Cortex of kidney (tissue), 1 donor: ENCODE measurements at places on chromosomes 6 and 20.

DNA sequence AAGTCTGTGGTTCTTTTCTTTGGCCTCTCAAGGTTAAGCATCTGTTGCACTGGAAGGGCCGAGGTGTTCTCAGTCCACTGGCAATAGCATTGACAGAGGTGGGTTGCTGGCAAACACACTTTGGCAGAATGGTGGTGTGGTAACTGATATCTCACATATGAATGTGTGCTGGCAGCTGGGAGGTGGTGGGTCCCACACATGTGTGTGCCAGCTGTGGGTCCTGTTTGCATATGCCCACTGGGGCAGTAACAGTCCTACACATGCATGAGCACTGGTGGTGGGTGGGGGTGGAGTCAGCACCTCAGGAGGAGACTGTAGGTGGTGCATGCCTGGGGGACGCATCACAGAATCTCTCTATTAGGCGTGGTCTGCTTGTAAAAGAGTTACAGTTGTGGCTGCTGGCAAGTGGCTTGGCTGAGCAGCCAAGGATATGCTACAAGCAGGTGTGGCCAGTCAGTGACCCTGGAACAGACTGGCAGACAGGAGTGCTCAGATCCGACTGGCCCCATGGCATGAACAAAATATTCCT, 934.3 kb downstream of the GRIK2 start:
- DNase-seq, result no peak

- no peak for DNase-seq
Measured at GRCh38 chr20:45206725-45207124, at the start of gene SEMG1. TSS of gene SEMG1 (plus strand) at chr20:45207033. CDS start at chr20:45207054, 21 bp downstream.

- DNase-seq, result no peak
Measured at GRCh38 chr20:47971058-47971791, 185.9 kb upstream of the SULF2 start.

DNA sequence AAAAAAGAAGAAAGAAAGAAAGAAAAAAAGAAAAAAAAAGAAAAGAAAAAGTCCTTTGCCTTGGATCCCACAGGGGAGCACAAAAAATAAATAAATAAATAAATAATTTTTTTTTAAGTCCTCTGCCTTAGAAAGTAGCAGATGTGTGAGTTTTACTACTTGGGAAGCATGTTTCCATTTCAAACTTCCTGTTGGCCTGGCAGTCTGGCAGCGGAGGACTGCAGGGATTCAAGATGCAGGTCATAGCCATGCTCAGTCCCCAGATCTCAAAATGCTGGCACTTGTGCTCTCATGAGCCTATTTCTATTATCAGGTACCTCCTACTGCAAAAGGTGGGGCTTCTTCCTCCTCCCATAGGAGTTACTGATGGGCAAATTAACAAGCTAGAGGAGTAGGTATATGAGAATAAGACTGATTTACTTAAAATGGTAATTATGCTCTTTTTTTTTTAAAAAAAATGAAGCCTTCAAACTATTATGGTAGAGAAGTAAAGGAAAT, 54.2 kb upstream of the MAP7 start:
- no peak for DNase-seq

DNA sequence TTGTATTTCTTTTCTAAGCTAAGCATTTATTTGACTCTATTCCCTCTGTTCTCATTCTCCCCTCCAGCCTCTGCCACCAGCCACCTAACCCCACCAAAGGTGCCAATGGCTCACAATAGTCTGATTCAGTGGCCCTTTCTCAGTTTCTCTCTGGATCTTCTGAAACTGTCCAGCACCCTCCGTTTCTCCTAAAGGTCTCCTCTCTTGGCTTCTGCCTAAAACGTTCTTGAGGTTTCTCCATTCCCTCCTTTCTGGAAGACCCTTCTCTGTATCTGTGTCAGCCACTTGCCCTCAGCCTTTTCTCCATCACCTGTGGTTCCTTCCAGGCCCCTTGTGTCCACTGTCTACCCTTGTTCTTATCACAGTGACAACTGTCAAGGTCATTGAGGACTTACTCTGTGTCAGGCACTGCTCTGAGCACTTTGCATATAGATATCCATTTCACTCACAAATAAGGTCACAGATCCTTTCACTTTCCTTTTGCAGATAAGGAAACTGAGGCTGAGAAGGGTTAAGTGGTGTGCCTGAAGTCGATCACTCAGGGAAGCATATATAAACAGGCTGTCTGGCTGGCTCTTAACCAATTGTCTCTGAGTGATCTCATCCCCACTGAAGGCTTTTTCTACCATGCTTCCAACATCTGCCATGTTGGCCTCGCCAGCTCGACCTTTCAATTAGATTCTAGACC, 48.1 kb downstream of the FOXA2 start:
- no peak for DNase-seq

- DNase-seq, result no peak
Measured at GRCh38 chr20:10314198-10314597, 95.6 kb downstream of the SNAP25 start.

DNA sequence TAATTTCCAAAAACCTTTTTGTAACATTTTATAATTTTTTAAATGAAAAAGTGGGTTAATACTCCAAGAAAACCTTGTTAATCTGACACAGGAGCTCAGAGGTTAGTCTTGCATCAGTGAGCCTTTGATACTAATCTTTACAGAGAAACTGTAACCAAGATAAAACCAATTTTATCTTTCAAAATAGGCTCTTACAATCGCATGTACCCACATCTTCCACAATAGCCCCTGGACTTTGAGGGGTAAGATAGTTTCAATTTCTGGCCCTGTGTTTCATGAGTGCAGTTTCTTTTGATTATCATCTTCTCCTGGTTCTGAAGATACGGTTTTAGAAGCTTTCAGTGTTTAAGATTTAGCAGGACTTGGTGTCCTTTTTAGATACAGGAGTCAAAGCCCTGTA, 34.5 kb upstream of the MAS1L start:
- DNase-seq, result no peak

DNA sequence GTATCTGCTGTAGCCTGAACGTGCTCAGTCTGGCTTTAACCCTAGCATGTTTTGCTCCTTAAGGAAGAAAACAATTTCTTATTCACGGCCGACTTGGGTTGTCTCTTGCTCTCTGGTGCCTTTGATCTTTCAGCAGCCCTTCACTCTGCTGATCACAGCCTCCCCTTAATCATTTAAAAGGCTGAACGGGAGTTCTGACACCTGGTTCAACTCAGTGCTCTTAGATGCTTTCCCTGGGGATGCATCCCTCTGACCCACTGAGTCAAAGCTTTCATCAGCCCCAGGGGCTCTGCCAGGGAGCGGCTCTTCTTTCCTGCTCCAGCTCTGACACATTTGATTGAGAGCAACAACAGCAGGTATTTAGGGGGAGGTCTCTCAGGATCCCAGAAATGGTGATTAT, 79.0 kb upstream of the FYN start:
- DNase-seq, result no peak

- no peak for DNase-seq
Measured at GRCh38 chr20:57568088-57568896, 7.4 kb downstream of the PCK1 start.

DNA sequence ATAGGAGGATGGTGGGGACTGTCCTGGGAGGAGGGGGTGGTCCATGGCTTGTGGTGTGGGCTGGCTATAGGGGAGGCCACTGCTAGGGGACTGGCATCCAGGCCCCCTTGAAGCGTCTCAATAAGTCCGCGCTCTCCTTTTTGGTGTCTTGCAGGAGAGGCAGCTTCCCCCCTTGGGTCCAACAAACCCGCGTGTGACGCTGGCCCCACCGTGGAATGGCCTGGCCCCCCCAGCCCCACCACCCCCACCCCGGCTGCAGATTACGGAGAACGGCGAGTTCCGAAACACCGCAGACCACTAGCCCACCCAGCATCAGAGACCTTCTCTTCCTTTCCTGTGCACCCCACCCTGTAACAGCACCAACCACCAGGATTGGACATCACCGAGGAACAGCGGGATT, 2.8 kb upstream of the ZBTB9 start:
- DNase-seq, result no peak

- DNase-seq, result no peak
Measured at GRCh38 chr6:107154131-107154800, 39.0 kb upstream of the BEND3 start.

DNA sequence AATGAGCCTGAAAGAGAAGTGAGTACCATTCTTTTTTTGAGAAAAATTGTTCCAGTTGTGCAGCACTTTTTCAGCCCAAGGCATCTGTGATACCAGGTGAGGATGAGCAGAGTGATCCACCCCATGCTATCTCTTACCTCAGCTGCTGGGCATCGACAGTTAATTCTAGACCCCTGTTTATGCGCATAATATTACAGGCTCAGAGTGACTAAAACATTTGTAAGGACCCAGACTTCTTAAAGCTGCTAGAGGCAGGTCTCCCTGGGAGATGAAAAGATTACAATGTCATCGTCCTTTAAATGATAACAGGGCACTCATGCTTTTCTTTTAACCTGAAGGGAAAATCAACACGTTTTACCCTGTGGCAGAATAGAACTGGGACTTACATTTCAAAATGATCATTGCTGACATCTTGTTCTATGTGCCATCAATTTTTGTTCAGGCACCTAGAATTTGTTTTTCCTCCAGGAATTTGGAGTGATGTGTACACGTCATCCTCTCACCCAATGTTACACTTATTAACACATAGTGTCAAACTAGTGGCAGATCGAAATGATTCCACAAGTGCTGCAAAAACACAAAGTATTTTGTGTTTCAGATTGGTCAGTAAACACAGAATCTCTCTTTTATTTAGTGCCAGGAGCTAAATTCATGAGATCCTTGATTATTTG, 684.6 kb downstream of the UTRN start:
- no peak for DNase-seq

DNA sequence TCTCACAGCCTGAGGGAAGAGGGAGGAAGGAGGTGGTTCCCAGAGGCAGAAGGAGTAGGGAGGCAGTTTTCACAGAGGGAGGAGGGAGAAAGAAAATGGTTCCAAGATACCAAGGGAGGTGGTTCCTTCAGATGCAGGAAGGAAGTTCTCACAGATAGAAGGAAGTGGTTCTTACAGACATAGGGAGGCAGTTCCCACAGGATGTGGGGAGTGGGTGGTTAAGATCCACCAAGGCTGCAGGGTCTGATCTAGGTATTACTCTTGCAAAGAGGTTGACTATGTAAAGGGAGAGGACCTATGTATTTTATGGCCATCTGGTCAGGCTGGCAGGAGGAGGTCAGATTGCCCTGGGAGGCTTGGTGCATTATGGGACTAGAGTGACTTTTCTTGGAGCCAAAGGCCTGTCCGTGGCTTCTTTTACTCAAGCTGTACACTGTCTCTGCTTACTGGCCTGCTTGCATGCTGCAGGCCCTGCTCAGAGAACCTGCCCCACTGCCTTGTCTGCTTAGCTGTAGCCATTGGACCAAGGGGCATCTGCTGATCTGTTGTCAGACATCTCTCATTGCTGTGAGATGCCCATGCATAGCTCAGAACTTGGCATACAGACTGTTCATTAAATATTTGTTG, 283.7 kb downstream of the DHX35 start:
- DNase-seq, result no peak

DNA sequence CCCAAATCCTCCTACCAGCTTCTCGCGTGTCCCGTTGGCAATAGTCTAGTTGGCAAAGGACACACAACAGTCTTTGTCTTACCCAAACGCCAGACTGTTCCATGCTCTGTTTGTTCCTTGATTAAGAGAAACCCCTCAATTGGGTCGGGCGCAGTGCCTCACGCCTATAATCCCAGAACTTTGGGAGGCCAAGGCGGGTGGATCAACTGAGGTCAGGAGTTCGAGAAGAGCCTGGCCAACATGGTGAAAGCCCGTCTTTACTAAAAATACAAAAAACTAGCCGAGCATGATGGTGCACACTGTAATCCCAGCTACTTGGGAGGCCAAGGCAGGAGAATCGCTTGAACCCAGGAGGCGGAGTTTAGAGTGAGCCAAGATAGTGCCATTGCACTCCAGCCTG, 153.7 kb downstream of the GRM4 start:
- DNase-seq, result no peak

- no peak for DNase-seq
Measured at GRCh38 chr20:44830523-44830922, 20.2 kb upstream of the RIMS4 start.

DNA sequence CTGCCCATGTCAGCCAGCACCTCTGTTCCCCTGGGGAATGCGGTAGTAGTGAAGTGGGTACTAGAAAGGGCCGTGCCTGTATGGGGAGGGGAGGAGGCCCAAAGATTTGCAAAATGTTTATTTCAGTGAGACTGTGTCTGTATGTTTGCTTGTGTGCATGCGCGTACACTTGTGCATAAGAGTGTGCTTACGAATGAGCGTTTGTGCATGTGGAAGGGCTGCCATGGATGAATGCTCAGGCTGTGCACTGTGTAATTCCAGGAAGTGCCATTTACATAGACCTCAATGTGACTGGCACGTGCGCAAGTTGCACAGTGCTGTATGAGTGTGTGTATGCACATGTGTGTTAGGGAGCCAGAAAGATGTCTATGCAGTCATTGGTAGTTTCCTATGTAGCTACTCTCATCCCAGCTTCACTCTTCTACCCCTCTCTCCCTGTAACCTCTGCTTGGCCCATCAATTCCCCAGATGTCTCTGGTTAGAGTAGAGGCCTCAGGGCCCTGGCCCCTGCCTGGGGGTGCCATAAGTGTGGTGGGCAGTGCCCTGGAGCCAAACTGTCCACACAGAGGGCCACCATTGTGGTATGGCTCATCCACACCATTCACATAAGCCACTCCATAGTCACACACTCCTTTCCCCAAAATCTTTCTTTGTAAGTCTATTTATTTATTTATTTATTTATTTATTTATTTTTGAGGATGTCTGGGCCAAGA, 26.8 kb upstream of the SLC22A7 start:
- DNase-seq, result no peak

DNA sequence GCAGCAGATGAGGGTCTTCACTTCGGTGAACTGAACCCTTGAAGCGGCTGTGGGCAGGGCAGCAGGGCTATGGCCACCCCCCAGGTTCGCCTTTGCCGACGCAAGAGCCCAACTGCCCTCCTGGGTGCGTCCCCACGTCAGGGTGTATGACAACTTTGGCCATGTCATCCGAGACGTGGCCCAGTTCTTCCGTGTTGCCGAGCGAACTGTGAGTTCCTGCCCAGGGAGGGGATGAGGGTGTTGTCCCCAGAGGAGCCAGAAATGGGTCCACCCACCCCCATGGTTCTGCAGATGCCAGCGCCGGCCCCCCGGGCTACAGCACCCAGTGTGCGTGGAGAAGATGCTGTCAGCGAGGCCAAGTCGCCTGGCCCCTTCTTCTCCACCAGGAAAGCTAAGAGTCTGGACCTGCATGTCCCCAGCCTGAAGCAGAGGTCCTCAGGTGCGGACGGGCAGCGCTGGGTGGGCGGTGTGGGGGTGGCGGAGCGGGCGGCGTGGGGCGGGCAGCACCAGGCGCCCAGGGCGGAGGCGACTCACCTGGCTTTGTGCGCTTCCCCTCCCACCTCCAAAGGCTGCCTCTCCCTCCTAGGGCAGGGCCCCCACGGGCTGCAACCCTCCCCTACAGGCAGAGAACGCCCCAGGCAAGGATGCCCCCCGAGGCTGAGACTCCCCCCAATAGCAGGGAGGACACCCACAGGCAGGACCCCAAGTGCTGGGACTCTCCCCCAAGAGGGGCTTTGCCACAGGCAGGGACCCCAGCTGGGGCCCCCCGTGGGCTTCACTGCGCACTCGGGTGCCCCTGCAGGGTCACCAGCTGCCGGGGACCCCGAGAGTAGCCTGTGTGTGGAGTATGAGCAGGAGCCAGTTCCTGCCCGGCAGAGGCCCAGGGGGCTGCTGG, 6.2 kb upstream of the TNFRSF6B start:
- DNase-seq, result no peak

GRCh38 chr20:46365487-46366220, 40.8 kb downstream of the ELMO2 start:
- no peak for DNase-seq
